Stimulated activated CD4-positive, alpha-beta T cell treated with anti-CD3 and anti-CD28 coated beads, Interleukin-12 subunit alpha, Interleukin-12 subunit beta, amount 100 ng/mL, for 4 hours (primary cell): ENCODE measurements at places on chromosomes 2 and 18.
A peak's percentile ranks its signal among the peaks of the same experiment; 100 is the strongest.

- DNase-seq = no peak
Measured at GRCh38 chr2:69287544-69287943, 99.5 kb downstream of the GFPT1 start.

DNA sequence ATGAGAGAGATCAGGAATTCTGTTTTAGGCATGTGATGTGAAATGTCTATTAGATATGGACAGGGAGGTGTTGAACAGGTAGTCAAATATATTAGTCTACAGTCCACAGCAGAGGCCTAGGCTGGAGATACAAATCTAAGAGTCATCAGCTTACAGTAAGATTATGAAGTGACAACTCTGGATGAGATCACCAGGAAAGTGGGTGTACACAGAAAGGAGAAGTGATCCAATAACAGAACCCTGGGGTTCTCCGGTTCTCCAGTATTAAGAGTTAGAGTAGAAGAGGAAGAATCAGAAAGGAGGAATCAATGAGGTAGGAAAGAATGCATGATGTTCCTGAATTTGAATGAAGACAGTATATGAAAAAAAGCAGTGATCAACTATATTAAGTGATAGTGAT, 362.3 kb downstream of the FIGN start:
- no peak for DNase-seq

GRCh38 chr2:217118559-217119284, 258.9 kb upstream of the TNP1 start:
- no peak for DNase-seq

- no peak for DNase-seq
Measured at GRCh38 chr2:113005030-113005509, at the start of gene IL36A. IL36A (plus strand) TSS chr2:113005459; CDS start chr2:113005872, 413 bp downstream.

- no peak for DNase-seq
Measured at GRCh38 chr2:37291680-37292079, 33.0 kb downstream of the PRKD3 start.

DNA sequence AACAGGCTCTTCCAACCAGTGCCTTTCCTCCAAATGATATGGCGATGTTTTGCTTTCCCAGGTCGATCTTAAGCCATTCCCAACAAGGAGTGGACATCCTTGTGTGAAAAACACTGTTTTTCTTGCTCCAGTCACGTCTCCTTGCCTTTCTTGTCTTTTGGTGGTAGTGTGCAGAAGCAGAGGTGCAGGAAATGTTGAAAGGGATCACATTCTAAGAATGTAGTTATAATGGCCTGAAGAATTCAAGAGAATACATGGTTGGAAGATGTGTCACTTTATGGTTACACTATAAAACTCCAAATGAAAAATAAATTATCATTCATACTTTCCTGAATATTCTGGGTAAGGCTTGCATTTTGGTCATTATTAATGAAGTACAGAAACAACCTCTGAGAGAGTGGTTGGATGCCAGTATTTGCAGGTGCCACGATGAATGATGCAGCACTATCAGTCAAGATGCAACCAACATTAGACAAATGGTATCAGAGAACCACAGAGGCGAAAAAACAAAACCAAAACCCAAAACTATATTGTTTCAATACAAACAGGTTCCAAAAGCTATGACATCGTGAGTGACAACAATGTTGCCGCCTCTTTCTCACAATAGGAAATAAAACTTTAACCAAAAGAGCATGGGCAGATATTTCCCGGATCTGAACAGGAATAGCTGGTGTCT, 27.5 kb upstream of the POLE4 start:
- DNase-seq = no peak

DNA sequence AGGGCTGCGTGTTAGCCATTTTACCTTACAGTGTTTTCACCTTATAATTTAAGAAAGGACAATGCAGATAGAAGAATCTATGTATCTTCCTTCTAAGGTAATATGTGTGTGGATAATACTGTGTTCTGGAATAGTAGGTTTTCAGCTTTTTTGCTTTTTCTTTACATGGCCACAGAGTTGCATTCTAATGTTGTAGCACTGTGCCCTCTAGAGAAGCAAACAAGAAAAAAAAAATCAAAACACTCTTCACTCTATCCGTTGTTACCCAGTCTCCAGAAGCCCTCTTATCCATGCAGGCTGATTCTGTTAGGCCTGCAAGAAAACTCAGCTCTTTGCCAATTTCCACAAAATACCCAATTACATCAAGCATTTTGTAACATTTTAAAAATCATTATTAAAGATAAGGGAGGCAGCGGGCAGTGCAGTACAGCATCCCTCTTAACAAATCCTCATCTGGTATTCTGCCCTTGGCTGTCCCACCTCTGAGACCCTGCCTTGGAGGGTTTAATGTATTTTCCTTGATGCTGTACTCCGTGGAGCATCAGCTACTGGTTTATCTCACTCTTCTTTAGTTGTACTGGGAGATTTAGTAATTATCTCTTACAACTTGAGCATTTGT, 41.8 kb downstream of the CDH7 start:
- no peak for DNase-seq

- no peak for DNase-seq
Measured at GRCh38 chr2:43905871-43906270, 67.1 kb downstream of the ABCG8 start.

DNA sequence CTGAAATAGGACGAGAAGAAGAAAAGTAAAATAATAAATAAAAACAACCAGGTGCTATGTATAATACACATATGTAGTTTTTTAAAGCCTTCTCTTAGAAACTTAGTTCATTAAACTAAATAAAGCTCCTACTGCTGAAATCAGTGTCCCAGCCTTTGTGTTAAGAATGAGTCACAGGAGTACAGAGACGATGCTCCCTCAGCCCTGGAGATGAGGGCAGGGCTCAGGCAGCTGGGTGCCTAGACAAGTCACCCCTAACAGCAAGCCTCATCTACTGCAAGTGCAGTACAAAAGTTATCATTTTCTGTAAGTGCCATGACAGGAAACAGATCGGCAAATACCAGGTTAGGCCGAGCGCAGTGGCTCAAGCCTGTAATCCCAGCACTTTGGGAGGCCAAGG, 18.2 kb downstream of the KIDINS220 start:
- no peak for DNase-seq

DNA sequence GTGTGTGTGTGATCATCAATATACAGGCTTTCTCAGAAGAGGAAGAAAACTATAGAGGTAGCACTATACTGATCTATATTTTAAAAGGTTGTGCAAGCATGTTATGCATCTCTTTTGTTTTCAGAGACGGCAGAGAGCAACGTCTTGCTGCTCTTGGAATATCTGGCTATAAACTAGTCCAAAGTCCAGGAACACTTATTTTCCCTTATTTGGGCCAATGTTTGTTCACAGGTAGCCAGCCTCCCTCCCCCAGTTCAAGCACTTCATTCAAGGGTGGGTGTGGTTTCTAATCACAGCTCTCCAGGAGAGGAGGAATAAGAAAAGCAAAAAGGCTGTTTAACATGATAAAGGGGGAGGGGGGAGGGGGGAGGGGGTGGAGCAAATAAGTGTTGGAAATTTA, 4.2 kb downstream of the FZD5 start:
- DNase-seq = no peak

GRCh38 chr2:50770299-50770698, 261.6 kb downstream of the NRXN1 start:
- no peak for DNase-seq

DNA sequence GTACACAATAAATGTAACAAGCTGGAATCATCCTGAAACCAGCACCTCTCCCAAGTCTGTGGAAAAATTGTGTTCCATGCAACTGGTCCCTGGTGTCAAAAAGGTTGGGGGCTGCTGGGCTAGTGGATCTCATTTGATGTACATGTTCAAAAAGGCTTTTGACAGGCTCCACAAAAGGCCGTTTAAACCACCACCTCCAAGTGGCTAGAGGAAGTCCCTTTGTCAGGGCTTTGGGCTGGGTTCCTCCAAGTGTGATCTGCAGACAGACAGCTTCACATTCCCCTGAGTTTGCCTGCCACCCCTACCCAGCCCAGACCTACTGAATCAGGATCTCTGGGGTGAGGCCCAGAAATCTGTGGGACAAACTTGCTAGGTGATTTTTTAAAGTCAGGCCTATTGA, 84.7 kb downstream of the TGFA start:
- DNase-seq = no peak

- peak; percentile 54 for DNase-seq
Measured at GRCh38 chr2:105329561-105330495, at the start of gene TGFBRAP1. TGFBRAP1 (minus strand) TSS chr2:105329735; CDS start chr2:105308301, 21,434 bp downstream.

GRCh38 chr2:121015971-121016485, 269.0 kb downstream of the TFCP2L1 start:
- no peak for DNase-seq
